ENCODE measurements at places on chromosomes 13 and 19. TPM values are rescaled to one million over a fixed set of nuclear protein-coding genes. Genes with fewer than 3 reads are reported as not detected.

Gene INSL3
- not detected for total RNA-seq

Gene SPRED3
- 0.71 TPM for total RNA-seq

Gene ZNF431
- 2.4 TPM for total RNA-seq

Gene SLITRK6
- 0.28 TPM for total RNA-seq

Gene NXNL1
- total RNA-seq: not detected

Gene KIR3DL3
- not detected for total RNA-seq

Gene TNFAIP8L1
- 1.2 TPM for total RNA-seq

Gene SCN1B
- total RNA-seq: 8.1 TPM

Gene ZNF571
- 5.6 TPM for total RNA-seq

Gene COMP
- 1.3 TPM for total RNA-seq

Gene CDX2
- not detected for total RNA-seq

Gene KASH5
- not detected for total RNA-seq

Gene NUFIP1
- total RNA-seq: 2.7 TPM

Gene CKM
- not detected for total RNA-seq

Gene SELENOV
- total RNA-seq: not detected

Gene PEAK3
- total RNA-seq: not detected

Gene TIMM44
- total RNA-seq: 65.7 TPM

Gene IGFL2
- total RNA-seq: not detected

Gene DNAJC15
- 17.1 TPM for total RNA-seq

Gene VASP
- 41.0 TPM for total RNA-seq

Gene PNMA8B
- 1.4 TPM for total RNA-seq

Gene PABPC3
- total RNA-seq: 0.09 TPM

Gene PTPRH
- 5.5 TPM for total RNA-seq

Gene AXL
- total RNA-seq: 127 TPM

Gene KLK3
- not detected for total RNA-seq

Gene SYNGR4
- total RNA-seq: not detected

Gene SERP2
- 8.0 TPM for total RNA-seq

Gene LRRC4B
- 0.14 TPM for total RNA-seq

Gene CEACAM4
- not detected for total RNA-seq

Gene ADGRE2
- total RNA-seq: under 0.01 TPM

Gene CRLF1
- total RNA-seq: 28.7 TPM

Gene CD22
- 0.14 TPM for total RNA-seq

Gene SLC17A7
- not detected for total RNA-seq

Gene SYNE4
- 0.09 TPM for total RNA-seq

Gene PROSER3
- total RNA-seq: 2.5 TPM

Gene SOX21
- total RNA-seq: not detected

Gene PRKCSH
- total RNA-seq: 106 TPM

Gene CYP2A6
- not detected for total RNA-seq

Gene TEX26
- 0.14 TPM for total RNA-seq

Gene LILRA2
- not detected for total RNA-seq

Gene TNFRSF19
- total RNA-seq: 5.7 TPM

Gene ZNF134
- total RNA-seq: 18.8 TPM

Gene SHISA7
- not detected for total RNA-seq

Gene LYL1
- 1.2 TPM for total RNA-seq

Gene GNG7
- 0.14 TPM for total RNA-seq

Data from smooth muscle cell of bladder (primary cell).